ENCODE measurements at places on chromosomes 5 and 9.

- DNase-seq: no peak
Observed at GRCh38 chr5:4206127-4206526, 610.5 kb downstream of the IRX1 start.

- DNase-seq: peak; percentile 94
Observed at GRCh38 chr5:151569132-151570046, 21.7 kb downstream of the FAT2 start.

DNA sequence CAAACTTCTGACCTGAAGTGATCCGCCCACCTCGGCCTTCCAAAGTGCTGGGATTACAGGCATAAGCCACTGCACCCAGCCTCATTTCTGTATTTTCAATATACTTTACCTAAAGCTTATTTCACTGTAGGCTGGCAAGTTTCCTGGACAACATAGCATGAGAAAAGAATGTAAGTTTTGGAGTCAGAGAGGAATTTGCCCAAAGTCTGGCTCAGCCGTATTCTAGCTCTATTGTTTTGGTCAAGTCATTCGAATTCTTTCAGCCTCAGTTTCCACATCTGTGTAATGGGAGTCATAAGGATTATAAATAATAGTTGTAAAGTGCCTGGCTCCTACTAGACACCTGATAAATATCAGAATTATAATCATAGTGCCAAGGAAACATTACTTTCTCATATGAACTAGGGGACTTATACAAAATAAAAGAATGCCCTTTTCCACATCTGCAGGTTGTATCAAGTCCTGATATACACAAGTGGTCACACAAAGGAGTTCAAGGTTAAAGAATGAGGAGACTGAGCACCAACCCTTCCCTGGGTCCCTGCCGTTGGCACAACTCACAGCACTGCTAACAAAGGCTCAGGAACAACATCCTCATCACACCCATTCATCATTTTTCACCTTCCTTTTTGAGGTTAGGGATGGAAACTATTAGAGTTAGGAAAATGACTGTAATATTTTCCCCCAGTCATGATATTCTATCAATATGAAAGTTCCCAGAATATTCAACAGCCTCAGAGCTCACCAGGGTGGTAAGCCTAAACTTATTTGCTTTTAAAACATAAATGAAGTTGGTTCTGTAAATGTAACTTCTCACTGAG lies 34.6 kb upstream of the RAI14 start:
- DNase-seq: no peak

- no peak for DNase-seq
Observed at GRCh38 chr5:3377831-3378230, 217.8 kb upstream of the IRX1 start.

- DNase-seq: no peak
Observed at GRCh38 chr9:122348288-122348777, 22.5 kb upstream of the PTGS1 start.

DNA sequence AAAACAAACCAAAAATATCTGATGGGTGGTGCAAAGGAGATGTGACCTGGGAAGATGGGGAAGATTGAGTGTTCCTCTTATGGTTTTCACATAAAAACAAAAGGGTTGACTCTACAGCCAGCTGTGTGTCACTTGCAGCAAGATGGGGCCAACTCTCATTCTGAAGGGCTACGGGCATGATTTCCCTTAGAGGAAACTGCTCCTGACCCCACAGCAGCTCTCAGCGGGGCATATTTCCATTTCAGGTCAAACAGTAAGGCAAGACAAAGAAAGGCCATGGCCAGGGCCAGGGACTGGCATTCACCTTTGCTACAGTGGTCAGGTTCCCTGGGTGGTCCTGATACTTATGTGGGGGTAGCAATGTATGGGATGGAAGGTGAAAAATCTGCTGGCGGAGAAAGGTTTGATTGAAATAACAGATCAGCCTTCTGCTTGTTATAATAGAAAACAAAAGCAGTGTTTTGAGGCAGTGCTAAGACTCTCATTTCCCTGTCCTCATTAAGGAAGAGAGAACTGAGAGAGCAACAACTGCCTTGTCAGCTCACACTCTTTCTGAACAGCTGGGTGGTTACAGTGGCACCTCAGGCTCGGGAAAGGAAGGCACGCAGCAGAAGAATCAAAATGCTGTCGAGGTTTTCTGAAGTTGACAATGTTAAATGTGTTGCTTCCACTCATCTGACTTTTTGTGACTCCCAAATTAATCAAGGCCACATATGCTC lies 120.7 kb upstream of the PCA3 start:
- DNase-seq: no peak

- DNase-seq: no peak
Observed at GRCh38 chr9:16277471-16277960, 593.0 kb downstream of the BNC2 start.

GRCh38 chr9:4504250-4504649 lies 14.0 kb downstream of the SLC1A1 start:
- DNase-seq: no peak

DNA sequence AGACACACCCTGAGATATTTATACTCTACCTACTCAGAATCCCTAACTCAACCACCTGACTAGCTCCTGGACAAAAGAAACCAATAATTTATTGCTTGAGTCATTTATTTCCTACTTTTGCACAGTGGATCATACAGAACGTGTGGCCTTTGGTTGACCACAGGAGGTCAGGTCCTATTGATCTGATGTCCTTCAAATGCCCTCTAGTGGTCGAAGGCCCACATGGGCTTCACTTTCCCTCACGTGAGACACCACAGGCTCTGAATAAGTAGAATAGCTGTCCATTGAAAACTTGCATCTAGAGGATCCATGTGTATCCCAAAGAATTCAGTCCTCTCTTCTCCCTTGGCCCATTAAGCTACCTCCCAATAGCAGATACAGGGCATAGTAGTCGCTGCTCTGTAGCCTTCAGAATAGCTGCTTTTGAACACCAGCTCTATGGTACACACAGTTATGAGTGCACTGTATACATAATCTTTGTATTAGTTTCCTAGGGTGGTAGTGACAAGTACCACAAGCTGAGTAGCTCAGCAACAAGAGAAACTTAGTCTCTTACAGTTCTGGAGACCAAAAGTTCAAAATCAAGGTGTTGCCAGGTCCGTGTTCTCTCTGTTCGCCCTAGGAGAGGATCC lies 177.6 kb upstream of the SMARCA2 start:
- peak; percentile 1 for DNase-seq

DNA sequence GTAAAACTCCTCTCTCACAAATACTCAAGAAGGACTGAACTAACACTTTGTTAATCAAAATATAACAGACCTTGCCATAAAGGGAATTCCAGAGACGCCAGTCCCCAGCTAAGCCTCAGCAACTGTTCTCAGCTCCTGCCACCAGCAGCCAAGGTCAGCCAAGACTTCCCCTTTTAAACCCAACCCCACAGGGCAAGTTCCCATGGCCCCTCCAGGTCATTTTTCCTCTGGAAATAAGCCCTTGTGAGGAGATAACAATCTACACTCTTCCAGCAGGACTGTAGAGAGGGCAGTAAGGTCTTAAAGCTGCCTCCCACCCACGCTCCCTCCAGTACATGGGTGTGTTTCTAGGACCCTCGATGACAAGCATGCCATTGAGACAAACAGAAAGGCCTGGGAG lies 78.3 kb downstream of the DPYSL3 start:
- no peak for DNase-seq

- DNase-seq: peak; percentile 55
Observed at GRCh38 chr9:752201-752600, 89.3 kb upstream of the DMRT1 start.

DNA sequence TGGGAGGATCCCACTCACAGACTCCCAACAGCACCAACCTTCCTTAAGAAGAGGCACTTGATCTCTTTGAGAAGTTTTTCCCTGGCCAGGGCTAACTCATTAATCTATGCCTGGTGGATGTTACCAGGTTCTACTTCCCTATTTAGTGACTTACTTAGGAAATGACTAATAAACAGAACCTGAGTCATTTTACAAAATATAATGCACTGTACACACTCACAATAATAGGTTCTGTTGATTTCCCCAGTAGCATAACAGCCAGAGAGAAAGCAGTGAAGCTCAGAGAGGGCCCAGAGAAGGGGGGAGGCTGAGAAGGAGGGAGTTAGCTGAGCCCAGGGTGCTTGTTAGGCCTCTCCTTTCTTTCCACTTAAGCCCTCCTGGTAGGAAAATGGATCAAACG lies 27.1 kb downstream of the FRMD3 start:
- no peak for DNase-seq

DNA sequence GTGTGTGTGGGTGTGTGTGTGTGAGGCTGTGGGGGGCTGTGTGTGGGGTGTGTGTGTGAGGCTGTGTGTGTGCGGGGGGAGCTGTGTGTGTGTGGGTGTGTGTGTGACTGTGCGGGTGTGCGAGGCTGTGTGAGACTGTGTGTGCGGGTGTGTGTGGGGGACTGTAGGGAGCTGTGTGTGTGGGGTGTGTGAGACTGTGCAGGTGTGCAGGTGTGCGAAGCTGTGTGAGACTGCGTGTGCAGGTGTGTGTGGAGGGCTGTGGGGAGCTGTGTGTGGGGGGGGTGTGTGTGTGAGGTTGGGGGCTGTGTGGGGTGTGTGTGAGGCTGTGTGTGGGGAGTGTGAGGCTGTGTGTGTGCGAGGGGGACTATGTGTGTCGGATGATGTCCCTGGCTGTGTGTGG lies 23.2 kb downstream of the AHRR start:
- no peak for DNase-seq

DNA sequence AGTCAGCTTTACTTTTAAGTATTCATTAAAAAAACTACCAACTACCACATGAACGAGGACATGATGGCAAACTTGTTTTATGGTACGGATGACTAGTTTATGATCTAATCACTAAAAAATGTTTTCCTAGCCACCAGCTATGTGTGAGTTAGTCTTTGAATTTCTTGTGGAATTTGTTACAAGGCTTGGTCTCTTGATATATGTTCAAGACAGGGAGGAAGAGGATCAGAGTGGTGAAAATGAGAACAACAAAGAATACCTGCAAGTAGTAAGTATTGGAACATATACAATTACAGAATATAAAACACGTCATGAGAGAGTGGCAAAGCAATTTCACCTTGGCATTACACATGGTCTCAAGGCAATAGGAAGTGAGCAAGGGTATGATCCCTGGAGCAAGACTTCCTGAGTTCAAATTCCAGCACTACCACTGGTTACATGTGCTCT lies 548.6 kb upstream of the TLE4 start:
- peak; percentile 89 for DNase-seq

DNA sequence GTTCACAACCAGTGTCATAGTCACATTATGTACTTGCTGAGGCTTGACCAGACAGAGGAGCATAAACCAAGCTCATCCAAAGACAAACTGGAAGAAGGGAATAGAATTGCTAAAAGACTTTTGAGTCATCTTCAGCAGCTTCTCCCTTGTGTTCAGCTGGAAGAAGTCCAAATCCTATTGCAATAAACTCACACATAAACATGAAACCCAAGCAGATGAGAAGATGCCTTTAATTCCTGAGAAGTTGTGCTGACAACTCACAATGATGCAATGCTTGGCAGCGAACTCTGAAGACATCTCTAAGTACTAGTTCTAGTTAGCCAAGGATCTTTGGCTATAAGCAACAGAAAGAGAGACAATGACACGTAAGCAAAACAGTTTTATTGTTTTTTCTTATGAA lies 642.1 kb downstream of the KCTD16 start:
- DNase-seq: no peak

DNA sequence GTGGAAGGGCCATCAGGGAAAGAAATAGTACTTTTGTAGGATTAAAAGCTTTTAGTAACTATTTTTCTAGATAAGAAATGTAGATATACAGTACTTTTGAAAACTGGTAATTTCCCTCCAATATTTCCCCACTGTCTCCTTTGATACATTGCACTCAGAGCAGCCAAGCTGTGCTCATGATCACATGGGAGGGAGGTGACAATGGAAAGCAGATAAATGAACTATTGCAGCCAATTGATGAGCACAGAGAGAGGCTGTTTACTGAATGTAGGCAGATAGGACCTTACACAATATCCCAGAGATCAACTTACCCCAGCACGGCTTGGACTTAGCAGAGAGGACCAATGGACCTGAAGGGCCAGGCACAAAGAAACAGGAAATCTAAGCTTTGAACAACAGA lies 178.0 kb upstream of the NREP start:
- DNase-seq: no peak

- no peak for DNase-seq
Observed at GRCh38 chr9:15287309-15287708, 19.7 kb downstream of the TTC39B start.

DNA sequence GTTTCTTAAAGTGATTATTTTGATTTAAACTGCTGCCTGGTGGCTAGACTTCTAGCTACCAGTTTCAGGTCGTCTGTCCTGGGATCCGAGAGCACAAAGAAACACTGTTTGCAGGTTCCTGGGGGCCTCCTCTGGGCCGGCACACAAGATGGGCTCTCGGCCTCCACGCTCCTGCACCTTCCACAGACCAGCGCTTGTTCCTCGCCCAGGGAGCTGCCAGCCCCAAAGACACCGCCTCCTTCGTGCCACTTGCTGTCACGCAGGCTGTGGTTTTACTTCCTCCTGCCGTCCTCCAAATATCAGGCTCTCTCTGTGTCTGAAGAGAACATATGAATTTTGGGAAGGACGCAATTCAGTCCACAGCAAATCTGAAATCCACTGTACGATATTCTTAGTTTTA lies 105.8 kb downstream of the ROR2 start:
- no peak for DNase-seq

- DNase-seq: no peak
Observed at GRCh38 chr5:107809201-107810034, 138.7 kb upstream of the EFNA5 start.

GRCh38 chr9:77983320-77983662 lies 48.3 kb downstream of the GNAQ start:
- DNase-seq: no peak

GRCh38 chr9:93677048-93677571 lies 100.7 kb downstream of the PHF2 start:
- no peak for DNase-seq

- DNase-seq: no peak
Observed at GRCh38 chr9:75775166-75775565, 115.3 kb upstream of the PCSK5 start.

- DNase-seq: no peak
Observed at GRCh38 chr5:96789794-96790330, 17.9 kb downstream of the ERAP1 start.

DNA sequence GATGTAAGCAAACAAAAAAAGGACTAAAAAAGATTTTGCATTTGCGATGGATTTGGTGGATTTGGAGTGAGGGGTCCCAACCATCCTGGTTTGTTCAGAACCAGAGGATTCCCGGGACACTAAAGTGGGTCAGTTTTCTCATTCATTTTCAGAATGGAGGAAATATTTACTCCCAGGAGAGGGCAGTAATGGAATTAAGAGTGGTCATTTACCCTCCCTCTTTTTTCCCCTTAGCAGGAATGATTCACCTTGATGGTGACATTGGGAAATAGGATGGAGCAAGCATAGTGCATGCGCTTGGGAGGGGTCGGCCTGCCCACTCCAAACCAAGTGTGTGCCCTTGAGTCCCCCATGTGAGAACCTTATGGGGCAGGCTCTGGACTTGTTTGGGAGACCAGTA lies 164.2 kb upstream of the PUM3 start:
- no peak for DNase-seq
